ENCODE measurements at places on chromosomes 16 and 17.

GRCh38 chr16:80263848-80264694, 276.7 kb upstream of the DYNLRB2 start:
- DNase-seq, result no peak

DNA sequence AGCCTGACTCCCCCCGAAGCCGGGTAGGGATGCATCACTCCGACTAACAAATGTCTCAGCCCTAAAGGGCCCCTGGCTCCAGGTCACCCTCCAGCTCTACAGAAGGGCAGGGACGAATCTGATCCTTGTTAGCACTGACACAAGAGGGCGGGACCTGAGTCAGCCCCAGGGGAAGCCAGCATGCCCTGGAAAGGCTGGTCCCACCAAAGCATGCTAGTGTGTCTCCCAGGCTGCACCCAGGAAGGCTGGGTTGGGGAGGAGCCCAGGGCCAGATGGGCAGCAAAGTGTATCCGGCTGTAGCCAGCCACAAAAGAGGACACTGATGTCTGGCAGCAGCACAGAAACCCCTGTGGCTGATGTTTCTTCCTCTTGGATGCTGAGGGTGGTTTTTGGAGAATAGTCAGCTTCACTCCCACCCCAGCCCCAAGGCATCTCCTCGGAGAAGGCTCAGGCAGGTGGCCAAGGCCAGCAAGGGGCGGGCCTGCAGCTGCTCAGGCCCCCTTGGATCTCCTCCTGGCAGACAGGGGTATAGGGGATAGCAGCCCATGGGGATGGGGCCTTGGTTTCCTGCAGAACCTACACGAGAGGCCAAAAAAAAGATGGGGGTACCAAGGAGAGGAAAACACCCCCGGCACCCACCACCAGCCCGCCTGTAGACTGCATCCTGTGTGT, 11.0 kb downstream of the NATD1 start:
- DNase-seq, result peak; percentile 69

GRCh38 chr17:71441098-71441497, 679.7 kb upstream of the SOX9 start:
- peak; percentile 49 for DNase-seq

DNA sequence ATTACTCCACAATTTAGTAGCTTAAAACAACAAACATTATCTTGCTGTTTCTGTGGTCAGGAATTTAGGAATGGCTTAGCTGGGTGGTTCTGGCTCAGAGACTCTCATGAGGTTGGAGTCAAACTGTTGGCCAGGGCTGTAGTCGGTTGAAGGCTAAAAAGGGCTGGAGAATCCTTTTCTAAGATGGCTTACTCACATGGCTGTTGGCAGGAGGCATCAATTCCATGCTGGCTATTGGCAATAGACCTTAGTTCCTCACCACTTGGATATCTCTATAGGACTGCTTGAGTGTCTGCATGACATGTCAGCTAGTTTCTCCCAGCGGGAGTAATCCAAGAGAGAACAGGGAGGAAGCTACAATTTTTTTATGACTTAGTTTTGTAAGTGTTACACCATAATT, 6.6 kb upstream of the EFCAB13 start:
- DNase-seq, result peak; percentile 31

- DNase-seq, result no peak
Observed at GRCh38 chr16:84295203-84295860, 654 bp downstream of the WFDC1 start.

DNA sequence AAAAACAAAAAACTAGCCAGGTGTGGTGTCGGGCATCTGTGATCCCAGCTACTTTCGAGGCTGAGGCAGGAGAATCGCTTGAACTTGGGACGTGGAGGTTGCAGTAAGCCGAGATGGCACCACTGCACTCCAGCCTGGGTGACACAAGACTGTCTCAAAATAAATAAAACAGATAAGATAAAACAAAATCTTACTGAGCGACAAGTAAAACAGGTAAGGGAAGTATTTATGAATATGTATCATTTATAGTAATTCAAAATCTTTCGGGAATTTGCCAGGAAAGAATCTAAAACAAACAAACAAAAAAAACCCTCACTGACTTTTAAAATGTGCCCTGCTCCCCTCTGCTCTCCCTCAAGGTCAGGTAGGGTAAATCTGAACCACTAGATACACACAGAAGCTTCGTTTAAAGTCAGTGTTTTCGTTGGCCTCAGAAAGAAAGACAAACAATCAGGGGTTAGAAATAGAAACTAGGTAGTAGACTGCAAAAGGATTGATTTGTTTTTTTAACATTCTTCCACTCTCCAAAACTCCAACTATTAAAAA, 2.1 kb downstream of the PRPSAP1 start:
- no peak for DNase-seq

DNA sequence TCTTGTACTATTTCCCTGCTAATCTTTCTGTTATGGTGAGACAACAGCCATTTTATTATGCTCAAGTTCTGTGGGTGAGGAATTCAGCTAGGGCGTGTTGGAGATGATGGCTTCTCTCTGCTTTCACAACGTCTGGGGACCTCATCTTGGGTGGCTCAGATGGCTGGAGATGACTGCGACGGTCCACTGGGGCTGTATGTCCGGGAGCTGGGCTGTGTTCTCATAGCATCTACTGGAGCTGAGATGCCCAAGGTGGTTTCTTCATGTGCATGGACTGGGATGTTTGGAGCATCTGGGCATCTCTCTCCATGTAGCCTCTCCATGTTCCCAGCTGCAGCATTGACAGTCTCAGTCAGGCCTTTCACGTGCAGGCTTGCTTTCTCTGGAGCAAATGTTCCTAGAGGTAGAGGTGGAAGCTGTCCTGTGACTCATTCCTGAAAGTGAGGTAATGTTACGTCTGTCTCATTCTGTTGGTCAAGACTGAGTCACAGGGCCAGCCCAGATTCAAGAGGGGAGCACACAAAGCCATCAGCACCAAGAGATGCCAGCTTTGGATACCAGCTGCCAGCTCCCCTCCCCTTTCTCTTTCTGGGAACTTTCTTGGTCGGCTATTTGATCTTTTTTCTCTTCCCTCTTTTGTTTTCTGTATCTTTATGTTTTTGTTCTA, 96.2 kb downstream of the RAP1GAP2 start:
- peak; percentile 46 for DNase-seq

Data from GM03348 (cell line).